ENCODE measurements at places on chromosomes 5 and 9. TPM values are rescaled to one million over a fixed set of nuclear protein-coding genes. Genes with fewer than 3 reads are reported as not detected.

The LHX2 gene
- total RNA-seq: not detected

The TYRP1 gene
- 0.82 TPM for total RNA-seq

DNA sequence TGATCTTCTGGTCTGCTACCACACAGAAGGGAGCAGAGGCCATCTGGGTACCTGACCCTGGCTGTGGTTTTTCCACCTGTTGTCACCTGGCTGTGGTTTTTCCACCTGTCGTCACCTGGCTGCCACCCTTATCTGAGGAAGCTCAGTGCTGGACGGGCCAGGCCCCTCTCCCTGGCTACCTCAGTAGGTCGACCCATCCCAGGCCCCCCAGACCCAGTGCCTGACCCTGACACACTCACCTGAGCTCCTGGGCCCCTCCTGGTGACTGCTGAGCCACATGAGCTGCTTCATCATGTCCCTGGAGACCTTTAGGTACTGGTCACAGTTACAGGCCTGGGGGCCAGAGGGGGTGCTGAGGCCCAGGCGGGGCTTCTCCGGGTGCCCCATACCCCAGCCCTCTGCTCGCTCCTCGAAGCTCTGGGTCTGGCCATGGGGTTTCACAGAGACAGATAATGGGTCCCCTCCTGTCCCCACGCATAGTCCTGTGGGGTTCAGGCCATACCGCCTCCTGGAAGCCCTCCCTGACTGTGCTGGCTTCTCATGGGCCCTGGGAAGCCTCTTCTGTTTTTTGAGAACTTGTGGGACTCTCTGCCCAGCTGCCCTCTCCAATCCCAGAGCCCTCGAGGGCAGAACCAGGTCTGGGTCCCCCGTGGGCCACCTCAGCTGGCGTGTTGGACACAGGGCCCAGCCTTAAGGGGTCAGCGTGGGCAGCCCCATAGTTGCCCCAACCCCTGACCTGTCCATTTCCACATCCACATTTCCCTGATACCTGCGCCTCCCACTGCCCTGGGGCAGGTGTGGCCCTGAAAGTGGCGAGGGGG lies 7.5 kb upstream of the NRARP start:
- peak; percentile 38 for DNase-seq

GRCh38 chr5:2817031-2817603 lies 65.6 kb upstream of the IRX2 start:
- DNase-seq: no peak

The INSL6 gene
- not detected for total RNA-seq
